Stimulated activated naive B cell treated with anti-CD40 and anti-IgM and Interleukin-4, amounts not matched to agents 10 μg/mL and 1 μg/mL and 100 μg/mL, for 72 hours (primary cell): ENCODE measurements at places on chromosomes 6 and 20.

GRCh38 chr20:35561268-35561667, 19.4 kb downstream of the ERGIC3 start:
- DNase-seq: no peak

DNA sequence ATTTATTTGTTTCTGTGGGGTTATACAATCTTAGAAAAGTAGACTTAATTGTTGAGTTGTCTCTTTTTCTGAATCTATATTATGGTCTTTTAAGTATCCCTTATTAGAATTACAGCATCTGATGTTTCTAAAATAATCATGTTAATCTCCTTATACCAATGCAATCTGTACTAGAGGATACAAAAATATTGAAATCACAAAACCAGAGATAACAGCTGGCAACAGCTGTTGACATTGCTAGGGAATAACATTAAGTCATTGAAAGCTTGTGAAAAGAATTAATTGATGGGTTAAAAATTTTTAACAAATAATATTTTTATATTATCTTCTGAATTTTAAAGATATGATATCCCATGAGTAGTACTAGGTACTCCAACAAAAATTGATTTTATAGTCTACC, 162.6 kb downstream of the COL19A1 start:
- no peak for DNase-seq

- no peak for DNase-seq
Observed at GRCh38 chr6:157219201-157220200, 103.8 kb downstream of the TMEM242 start.

- no peak for DNase-seq
Observed at GRCh38 chr20:23857962-23858595, 21.5 kb downstream of the CST5 start.

DNA sequence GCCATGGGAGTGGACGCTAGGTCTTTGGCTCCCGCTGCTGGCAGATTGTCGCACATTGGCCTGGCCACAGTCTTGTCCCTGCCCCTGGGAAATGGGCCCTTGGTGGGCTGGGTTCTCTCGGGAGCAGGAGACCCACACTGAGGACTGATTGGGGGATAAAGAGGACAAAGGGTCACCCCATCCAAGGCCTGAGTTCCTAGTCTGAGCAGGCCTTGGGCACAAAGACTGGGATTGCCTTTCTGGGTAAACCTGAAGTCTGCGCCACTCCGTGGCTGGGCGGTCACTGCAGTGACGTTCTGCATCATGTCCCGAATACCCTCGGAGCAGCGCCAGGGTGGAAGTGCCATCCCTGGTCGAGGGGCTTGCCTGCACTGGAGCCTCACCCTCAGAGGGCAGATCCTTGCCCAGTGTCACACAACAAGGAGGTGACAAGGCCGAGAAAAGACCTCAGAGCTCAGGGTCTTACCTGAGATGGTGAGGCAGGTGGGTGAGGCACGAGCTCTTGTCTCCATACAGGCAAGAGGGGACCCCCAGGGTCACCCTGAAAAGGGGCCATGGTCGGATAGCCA, 36.1 kb upstream of the ZBP1 start:
- no peak for DNase-seq

- no peak for DNase-seq
Observed at GRCh38 chr20:32186506-32186905, 21.0 kb downstream of the PLAGL2 start.

DNA sequence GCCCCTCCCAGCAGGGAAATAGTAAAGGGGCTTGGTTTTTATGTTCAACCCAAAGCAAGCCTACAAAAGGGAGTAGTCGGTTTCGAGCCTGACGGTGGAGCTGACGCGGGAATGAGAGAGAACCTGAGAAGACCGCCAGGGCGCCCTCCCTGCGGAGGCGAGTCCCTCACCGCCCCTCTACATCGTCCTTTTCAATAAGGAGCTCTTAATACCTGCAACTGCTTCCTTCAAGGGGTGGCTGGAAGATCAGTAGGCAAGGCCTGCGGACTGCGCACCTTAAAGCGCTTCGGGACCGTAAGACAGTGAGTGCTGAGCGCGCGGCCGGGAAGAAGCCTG, 709 bp upstream of the ZNF76 start:
- DNase-seq: no peak

GRCh38 chr6:38283734-38284362, 355.9 kb downstream of the BTBD9 start:
- DNase-seq: no peak

GRCh38 chr6:113292646-113293422, 564.3 kb upstream of the MARCKS start:
- DNase-seq: no peak

DNA sequence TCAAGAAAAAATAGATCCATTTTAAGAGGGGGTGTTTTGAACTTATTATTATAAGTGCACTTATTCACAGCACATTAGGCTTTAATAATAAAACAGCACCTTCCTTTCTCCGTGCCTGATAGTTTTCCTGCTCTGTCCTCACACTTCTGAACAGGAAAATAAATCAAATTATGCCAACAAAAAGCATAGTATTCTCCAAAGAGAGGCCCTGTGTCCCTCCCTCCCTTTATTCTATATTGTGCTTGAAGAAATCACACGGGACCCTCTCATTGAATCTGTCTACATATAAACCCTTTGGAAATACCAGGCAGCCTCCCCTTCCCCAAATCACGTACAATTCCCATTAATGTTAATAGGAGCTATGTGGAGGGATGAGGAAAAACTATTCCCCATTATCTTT, 462.9 kb upstream of the NRSN1 start:
- DNase-seq: no peak

DNA sequence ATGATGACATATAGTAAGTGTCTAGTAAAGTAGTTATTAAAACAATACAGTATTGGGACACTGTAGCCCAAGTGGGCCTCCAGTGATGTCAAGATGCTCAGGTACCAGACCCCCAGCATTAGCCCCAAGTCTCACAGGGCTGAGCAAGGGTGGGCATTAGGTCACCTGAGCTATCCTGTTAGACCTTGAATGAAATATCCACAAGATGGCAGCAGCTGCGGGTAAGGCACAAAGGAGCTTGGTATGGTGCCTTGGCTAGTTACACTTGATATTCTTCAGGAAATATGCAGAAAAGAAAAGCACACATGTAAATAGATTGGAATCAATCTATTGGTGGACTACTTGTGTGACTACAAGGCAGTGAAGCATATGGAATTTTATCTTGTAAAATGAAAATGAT, 701.8 kb upstream of the ADGRB3 start:
- no peak for DNase-seq

DNA sequence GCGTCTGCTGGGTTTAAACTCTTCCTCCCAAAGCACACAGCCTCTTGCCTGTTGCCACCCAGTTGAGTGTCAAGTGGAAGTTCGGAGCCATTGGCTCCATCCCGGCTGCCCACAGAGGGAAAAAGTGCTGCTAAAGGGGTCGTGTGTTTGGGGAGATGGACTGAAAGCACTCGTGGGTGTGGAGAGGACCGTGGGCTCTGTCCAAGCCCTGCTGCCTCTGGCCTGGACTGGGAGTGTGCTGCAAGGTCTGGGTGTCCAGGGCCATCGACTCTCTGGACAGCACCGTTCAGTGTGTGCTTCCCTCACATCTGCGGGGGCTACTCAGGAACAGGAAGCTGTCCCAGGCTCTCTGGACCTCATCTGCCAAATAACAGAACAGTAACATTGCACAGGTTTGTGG, 269.3 kb downstream of the DLL1 start:
- DNase-seq: no peak

DNA sequence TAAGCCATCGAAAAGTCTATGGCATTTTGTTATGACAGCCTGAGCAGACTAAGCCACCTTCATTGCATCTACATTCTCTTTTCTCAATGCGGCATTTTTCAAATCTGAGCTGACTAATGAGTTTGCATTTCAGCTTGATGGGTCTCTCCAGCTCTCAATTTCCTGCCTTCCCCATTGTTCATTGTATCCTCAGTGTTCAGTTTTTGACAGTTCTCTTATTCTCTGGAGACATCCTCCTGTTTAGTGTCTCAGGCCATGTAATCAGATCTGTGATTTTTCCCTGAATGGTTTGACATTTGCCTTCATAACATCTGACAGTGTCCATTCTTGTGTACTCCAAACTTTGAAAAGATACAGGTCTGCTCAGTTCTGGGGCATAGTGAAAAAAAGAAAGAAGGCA, 27.9 kb upstream of the MCM3 start:
- DNase-seq: no peak

DNA sequence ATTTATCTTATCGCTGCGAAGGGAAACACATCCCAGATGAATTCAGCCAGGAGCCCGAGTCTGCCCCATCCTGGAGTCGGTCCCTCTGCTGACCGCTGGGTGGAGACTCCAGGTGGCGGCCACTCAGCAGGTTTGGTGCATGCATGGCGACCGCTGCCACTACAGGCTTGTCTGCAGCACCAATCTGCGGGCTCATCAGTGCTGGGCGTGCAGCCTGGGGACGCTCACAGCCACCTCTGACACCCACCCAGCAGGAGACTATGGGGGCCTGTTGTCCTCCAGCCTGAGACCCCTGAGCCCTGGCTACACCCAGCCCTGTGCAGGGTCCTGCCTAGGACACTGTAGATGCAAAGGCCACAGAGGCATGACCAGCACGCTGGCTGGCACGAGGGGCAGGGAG, 40.5 kb upstream of the GATA5 start:
- no peak for DNase-seq

DNA sequence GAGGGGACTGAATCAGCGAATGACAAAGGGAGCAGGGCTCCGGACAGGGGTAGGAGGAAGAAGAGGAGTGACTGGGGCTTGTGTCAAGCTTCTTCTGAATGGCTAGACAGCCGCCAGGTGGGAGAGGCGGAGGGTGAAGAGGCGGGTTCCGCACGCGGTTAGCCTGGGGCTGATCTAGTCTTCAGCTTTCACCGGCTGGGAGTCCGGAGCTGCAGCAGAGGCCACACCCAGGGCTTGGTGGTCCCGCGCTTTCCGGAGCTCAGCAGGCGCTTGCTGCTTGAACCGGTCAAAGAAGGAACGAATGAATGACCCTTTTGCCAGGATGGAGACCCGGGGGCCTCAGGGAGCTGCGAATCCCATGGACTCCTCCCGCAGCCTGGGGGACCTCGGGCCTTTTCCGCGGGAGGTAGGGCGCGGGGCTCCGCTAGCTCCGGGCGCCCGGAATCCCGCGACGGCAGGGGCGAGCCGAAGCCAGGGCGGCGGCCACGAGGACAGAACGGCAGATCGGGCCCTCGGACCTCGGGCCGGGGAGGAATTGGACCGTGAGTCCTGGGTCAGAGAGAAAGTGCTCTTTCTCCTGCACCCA, at the start of gene C6orf141:
TSS of gene C6orf141 (plus strand) at position 177 of the 586 bp plus-strand sequence. CDS start at position 302, 125 bp downstream.
- no peak for DNase-seq

DNA sequence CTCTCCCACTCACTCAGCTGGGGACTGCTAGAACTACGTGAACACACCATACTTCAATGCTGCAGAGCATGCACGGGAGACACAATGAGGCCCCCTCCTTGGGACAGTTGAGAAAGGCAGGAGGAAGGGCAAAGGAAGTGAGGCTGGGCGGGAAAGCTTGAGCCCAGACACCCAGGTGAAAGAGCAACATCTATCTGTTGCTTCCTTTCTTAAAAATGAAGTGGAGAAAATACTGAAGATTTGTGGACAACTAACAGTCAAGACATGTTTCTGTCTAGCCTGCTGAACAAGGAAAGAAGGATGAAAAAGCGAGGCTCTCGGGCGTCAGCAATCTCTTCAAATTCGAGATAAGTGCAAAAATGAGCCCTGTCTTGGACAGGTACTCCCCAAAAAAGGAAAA, 3.0 kb upstream of the NNAT start:
- DNase-seq: no peak

GRCh38 chr6:156175971-156176421, 601.2 kb upstream of the ARID1B start:
- DNase-seq: no peak

DNA sequence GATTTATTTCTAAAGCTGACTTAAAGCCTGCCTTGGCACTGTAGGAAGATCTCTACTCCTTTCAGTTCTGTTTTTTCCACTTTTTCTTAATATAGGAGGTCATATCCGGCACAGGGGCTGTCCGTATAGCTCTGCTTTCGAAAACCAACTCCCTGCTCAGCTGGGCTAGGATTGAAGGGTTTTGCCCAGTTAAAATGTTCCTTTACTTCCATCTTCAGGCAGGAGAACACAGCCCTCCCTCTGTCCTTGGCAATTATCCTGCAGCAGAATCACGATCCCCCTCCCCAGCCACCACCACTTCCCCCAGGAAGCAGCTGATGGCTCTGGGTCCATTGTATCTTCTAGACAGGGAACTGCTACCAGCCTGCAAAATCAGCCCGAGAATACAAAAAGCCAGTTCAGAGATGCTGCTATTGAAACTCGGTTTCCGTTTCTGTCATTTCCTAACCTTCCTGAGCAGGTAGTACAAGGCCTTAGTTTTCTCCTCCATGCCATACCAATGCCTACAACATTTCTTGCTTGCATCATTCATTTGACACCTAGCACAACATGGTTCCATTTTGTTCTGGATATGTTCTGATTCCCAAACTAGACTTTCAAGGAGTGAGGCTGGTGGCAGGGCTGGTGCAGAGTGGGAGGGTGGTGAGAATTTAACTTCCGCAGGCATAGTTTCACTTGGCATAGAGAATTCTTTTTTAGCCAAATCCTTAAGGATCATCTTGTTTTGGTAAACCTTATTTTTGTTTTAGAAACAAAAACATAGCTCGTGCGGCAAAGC, 53.9 kb downstream of the FAM50B start:
- no peak for DNase-seq

DNA sequence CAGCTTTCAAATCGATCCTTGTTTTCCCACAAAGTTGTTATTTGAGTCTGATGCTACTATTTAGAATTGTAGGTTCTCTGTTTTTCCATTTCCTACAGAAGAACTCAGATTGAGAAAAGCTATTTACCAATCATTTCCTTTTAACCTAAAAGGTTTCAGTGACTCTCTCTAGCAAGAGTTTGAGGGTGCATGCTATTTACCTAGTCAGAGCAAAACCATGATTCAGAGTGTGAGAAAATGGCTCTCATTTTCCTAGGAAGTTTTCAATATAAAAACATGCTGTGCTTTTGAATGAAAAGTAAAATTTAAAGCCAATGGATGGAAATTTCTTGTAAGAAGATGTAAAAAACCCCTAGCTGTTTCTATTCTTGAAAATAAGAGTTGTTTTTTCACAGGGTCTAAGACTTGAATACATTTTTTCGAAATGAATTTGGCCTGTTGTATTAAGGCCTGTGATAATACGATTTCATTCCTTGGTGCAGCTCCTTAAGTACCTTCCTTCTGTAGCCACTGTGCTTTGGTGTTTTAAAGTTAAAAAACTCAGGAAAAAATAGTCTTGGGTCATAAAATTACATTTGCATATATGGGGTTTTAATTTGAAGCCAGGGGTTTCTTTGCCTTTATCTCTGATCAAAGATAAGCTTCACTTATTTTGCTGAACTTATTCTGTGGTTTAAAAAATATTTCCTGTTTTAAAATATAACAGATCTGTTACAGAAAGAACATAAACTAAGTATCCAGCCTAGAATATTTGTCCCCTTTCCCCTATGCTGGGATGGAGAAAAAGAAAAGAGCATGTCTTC, 18.0 kb upstream of the RSPH3 start:
- no peak for DNase-seq

GRCh38 chr6:150925590-150925928, 60.1 kb downstream of the MTHFD1L start:
- no peak for DNase-seq

DNA sequence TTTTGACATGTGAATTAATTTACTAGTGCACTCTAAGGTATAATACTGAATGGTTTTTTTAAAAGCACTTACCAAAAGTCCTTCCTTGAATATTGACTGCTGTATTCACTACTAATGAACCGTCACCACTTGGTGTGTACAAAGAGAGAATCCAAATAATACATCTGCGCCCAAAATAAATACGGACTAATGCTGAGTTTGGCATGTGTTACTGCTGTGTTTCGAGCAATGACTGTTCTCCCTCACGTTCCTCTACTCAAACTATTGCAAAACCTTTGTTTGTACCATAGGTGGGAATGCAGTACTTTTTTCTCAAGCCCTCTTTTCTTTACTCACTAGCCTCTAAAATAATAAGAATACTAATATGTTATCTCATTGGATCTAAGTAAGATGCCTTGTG, 305.5 kb downstream of the QKI start:
- DNase-seq: no peak
